ENCODE measurements at places on chromosomes 11 and 22.
A peak's percentile ranks its signal among the peaks of the same experiment; 100 is the strongest.

- no peak for DNase-seq
Observed at GRCh38 chr11:108501396-108501795, 3.2 kb upstream of the POGLUT3 start.

DNA sequence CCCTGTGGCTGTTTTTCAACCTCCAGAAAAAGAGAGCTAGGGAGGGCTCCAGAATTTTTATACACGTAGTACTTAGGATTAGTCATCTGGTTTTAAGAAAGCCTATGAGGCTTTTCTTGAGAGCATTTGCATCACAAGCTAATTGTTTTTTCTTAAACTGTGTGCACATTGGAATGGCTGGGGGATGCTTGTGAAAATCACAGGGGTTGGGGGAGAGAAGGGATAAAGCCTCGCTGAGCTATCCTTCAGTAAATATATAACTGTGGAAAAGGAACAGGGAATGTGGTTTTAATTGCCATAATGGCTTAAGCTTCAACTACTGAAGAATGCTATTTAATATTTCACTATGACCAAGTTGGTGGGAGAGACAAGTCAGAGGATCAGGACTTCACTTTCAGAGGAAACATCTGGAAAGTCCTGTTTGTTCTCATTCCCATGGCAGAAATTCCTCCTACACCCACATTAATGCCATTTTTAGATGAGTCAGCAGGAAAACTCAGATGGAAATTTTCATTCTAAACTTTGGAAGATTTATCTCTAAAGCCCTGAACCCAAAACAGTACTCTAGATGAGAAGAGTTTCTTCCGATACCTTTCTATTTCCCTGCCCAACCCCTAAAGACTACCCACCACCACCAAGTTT is 591.3 kb downstream of the LRRC4C start:
- no peak for DNase-seq

- no peak for DNase-seq
Observed at GRCh38 chr11:116686866-116687265, 85.9 kb downstream of the BUD13 start.

GRCh38 chr11:5282628-5283027 is 12.9 kb upstream of the HBE1 start:
- no peak for DNase-seq

GRCh38 chr11:61700212-61700611 is 20.0 kb downstream of the DAGLA start:
- DNase-seq, result no peak

- DNase-seq, result no peak
Observed at GRCh38 chr11:44707094-44707493, 19.7 kb upstream of the TSPAN18 start.

- DNase-seq, result no peak
Observed at GRCh38 chr11:86143087-86144030, 74.5 kb upstream of the PICALM start.

DNA sequence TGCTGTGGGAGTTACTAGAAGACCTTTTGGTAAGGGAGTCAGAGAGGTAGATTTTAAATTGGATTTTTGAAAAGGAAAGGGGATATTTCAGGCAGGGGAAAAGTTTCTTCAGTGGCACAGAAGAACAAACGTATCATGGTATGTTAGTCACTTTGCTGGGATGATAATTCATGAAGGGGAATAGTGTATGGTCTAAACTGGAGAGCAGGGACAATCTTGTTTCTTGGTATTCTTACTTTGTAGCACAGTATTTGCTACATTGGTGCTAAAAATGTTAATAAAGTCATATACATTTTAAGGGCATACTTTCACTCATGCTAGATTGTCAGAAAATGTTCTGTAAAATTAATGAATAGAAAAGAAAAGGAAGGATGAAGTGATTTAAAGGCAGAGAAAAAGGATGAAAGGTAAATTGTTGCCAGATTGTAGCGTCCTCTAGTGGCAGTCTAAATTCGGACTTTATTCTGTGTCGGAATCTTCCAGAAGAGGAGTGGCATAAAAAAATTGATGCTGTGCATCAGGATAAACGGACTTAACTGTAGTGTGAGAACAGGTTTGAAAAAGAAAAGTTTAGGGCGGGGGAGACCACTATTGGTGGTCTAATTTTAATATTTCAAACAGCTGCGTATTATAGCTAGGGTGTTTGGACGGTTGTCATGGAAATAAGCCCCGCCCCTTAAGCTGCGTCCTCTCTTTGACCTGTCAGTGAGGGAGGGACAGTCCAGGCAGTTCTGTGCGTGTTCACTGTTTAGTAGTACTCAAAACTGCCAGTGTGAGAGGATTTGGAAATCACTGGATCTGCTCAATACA is at the start of gene BCO2:
BCO2 (plus strand) TSS at position 724 of the 810 bp plus-strand sequence. CDS start 90 bp downstream, outside the sequence.
- DNase-seq, result peak; percentile 20

- no peak for DNase-seq
Observed at GRCh38 chr11:3109921-3110706, 52.9 kb upstream of the CARS1 start.

DNA sequence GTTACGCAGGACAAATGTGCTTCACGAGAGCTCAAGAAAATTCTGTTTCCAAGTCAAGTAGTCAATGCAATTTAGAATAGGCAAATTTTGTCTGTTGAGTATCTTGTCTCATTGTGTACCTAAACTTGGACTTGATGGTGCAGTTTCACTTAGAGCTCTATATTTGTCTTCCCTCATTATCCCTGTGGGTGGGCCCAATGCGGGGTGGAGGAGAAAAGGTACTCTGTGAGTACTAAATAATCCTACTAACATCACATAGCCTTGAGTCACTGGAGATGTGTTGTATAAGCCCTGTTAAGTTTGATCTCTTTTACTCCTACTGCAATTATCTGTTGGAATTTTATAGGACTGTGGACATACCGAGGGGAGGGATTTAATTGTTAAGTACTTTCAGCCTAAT is 331.2 kb downstream of the METTL15 start:
- no peak for DNase-seq

GRCh38 chr22:35443338-35443737 is 43.4 kb downstream of the MCM5 start:
- DNase-seq, result no peak

- no peak for DNase-seq
Observed at GRCh38 chr22:23392420-23393121, 187.5 kb downstream of the IGLL1 start.

DNA sequence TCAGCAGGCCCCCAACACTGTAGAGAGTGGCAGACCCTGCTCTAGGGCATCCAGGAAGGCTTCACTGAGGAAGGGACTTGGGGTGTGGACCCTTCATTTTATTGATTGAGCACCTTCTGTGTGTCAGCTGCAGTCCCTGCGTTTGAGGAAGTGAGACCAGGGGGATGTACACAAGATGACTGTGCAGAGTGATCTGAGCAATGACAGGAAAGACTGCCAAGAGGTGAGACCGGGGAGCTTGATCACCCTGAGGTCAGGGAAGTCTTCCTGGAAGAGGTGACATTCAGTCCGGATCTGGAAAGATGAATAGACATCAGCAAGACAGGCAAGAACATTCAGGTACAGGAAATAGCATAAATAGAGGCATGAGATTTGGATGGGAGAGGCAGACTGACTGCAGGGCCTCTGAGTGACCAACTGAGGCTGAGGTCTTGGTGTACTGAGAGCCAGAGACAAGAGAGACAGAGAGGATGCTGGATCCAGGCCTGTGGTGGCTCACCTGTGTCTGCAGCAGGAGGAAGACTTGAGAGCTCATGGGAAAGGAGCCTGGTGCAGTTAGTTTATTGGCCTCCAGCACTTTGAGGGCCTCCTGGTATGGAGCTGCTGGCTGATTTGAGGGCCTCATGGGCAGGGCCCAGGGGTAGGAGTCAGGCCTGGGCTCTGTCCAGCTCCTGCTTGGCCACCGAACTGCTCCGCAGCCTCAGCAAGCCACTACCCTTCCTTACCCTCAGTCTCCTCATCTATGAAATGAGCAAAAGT is 5.2 kb downstream of the DGAT2 start:
- no peak for DNase-seq

DNA sequence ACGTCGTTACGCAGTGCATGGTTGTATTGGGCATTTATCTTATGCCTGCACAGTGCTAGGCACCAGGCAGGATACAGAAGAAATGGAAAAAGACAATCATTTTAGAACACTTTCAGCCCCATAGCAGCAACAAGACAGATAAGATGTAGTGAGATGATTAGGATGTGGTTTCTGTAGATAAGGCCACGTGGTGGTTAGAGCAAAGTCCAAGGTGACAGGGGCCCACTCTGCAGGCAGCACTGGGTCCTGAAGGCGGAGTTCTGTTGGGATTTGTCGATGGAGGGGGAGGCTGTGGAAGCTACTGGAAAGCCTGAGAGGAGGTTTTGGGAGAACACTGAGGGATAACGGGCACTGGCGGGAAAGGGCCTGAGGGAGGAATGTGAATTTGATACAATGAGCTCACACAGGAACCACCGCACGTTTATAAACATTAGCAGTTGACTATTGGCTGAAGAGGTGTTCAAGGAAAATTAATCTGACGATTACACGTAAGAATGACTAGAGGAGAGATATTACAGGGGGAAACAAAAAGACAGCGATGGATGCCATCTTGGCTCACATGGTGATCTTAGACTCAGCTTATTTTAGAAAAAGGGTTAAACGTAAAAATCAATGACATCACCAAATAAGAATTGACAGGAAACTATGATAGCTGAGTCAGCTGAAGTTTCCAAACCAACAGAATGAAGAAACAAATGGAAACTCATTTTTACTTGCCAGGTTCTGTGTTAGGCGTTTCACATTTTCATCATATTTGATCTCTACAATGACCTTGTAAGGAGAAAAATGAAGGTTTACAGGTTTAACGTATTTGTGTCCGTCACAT is 551.0 kb downstream of the OPCML start:
- DNase-seq, result no peak

GRCh38 chr11:19026862-19027261 is 33.7 kb downstream of the MRGPRX2 start:
- no peak for DNase-seq

GRCh38 chr11:121321614-121322243 is 29.2 kb downstream of the SC5D start:
- no peak for DNase-seq

- DNase-seq, result no peak
Observed at GRCh38 chr22:29320546-29320945, 5.0 kb upstream of the RASL10A start.

DNA sequence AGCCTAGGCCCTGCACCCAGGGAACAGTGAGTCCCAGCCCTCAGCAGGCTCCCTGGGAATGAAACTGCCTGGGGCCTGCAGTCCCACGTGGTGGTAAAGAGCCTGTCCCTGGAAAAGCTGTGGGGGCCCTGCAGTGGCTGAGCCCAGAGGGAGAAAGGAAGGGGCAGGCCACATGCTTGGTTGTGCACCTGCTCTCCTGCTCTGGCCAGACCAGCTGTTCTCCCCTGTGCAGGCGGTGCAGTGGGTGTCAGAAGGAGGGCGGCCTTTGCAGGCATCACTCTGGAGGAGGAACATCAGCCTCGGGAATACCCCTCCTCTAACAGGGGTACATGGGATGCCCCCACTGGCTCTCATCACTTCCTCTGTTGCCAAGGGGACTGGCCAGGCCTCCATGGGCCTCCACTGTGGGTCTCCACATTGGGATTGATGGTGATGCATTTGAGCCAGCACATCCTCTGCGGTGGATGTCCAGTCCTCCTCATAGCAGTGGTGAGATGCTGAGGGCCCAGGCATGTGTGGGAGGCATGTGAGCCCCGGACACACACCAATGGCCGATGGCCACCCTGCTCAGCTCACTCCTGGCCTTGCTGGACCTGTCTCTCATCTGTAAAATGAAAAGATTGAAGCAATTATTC is 690.4 kb downstream of the BRD1 start:
- DNase-seq, result no peak

DNA sequence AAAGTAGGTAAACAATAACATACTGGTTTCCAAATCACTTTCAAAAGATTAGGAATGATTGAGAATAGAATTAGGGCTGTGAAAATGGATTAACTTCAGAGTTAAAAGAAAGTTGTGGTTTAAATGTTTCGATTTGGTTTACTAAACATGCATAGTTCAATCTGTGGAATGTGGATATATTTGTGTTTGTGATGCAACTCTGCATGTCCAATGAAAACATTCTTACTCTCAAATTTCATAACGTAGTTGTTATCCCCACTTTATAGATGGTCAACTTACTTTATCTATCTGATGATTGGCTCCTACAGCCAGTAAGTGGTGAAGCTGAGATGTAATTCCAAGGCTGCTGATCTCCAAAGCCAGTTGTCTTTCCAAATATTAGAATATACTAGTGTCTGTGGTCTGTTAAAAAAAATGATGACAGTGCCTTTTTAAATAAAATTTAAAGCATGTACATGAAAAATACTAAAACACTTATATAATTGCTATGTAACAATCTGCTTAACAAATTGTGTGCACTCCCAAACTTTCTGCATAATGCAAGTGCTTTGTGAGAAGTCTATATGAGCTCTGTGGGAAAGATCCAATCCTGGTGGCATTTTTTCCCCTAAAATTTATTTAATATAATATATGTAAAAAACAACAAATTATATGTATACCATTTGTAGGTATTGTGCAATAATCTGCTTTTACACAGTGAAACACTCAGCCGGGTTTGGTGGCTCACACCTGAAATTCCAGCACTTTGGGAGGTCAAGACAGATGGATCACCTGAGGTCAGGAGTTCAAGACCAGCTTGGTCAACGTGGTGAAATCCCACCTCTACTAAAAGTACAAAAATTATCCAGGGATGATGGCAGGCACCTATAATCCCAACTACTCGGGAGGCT is 9.7 kb upstream of the SIK3 start:
- no peak for DNase-seq

DNA sequence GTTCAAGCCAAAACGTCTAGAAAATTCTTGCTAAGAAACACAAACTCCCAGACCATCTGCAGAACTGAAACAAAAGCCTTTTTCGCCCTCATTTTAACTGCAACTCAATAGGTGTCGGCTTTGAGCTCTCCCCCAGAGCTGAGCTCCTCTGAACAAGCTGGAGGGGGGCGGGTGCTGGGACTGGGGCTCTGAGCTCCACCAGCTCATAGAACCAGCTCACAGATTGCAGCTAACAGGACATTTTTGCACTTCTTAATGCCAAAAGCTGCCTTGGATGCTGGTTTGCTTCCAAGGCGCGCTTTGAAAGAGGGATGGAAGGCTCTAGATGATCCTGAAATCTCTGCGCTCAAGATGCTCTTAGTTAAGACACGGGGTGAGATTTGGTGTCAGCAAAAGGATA is 6.0 kb upstream of the YWHAH start:
- no peak for DNase-seq

DNA sequence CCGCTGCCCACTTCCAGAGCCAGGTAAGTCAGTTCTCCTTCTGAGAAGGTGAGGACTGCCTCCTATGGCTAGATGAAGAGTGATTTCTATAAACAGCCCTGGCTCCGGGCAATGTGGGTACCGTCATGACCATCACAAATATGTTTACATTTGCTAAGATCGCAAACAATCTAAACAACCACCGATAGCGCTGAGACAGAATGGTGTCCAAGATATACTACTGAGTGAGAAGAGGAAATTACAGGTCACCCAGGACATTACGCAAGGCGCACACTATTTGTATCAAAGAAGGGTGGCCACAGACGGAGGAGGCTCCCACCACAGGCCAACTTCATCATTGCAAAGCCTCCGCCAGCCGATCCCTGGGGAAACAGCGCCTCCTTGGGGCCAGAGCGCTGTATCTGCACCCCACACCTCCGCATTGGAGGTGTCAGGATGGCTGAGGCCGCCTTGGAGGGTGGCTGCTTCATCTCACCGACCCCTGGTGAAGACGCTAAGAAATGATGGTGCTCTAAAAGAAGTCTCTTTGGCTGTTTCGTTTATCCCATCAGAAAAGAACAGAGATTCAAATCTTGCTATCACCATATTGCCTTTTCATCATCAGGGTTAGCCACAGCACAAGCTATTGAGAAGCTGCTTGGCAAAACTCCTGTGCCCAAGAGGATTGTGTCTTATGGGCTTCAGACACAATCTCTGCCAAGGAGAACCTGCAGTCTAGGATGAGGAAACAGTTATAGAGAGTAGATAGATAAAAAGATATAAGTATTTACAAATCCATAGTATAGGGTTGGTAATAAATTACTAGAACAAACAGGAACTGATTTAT is 12.3 kb upstream of the ASRGL1 start:
- no peak for DNase-seq
